ENCODE measurements at places on chromosomes 13 and 19.
A peak's percentile ranks its signal among the peaks of the same experiment; 100 is the strongest.

- no peak for DNase-seq
Measured at GRCh38 chr13:96794669-96795068, 199.6 kb downstream of the OXGR1 start.

- no peak for DNase-seq
Measured at GRCh38 chr13:47399599-47399998, 502.7 kb upstream of the HTR2A start.

GRCh38 chr19:28042516-28042915, 1170.4 kb downstream of the UQCRFS1 start:
- DNase-seq, result no peak

DNA sequence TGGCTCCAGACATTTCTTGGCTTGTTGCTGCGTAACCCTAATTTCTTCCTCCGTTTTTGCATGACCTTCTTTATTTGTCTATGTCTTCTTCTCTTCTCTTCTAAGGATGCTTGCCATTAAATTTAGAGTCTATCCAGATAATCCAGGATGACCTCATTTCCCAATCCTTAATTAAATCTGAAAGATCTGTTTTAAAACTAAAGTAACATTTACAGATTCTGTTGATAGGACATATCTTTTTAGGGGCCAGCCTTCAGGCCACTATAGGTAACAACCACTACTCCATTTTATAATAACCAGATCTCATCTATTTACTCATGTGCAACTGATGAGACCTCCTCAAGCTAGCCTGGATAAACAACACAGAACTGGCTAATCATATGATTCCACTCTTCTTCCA, 490.5 kb upstream of the SLC10A2 start:
- no peak for DNase-seq

DNA sequence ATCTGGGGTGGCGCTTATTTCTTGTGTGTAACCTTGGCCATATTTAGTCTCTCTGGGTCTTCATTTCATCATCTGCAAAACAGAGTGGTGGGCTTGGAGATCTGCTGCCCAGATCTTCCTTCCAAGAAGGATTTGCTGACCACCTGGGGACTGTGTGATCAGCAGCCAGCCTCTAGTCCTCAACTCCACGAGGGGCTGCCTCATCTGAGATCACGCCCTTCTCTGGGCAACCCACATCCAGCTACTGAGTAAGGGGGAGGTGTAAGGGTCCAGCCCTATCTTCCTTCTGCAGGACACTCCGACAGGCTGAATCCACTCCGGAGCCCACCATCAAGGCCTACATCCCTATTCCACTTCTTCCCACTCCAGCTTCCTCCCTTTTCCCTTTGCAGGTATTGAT, 57.9 kb downstream of the CHST8 start:
- no peak for DNase-seq

GRCh38 chr19:28039677-28040381, 1173.1 kb downstream of the UQCRFS1 start:
- no peak for DNase-seq

DNA sequence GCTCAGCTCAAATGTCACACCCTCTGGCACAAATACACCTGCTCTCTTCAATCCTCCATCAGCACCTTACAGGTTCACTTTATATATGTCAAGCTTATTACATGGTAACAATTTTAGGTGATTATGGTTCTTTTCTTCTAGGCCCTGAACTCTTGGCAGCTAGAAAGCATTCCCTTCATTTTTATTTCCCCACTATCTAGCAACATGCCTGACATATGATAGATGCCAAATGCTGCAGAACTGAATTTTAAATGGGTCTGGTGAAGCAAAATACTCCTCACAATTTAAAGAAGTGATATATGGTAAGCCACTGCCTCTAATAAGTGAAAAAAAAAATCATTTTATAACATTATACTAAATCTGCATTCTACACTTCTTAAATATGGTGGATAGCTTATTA, 95.2 kb downstream of the USP12 start:
- peak; percentile 15 for DNase-seq

DNA sequence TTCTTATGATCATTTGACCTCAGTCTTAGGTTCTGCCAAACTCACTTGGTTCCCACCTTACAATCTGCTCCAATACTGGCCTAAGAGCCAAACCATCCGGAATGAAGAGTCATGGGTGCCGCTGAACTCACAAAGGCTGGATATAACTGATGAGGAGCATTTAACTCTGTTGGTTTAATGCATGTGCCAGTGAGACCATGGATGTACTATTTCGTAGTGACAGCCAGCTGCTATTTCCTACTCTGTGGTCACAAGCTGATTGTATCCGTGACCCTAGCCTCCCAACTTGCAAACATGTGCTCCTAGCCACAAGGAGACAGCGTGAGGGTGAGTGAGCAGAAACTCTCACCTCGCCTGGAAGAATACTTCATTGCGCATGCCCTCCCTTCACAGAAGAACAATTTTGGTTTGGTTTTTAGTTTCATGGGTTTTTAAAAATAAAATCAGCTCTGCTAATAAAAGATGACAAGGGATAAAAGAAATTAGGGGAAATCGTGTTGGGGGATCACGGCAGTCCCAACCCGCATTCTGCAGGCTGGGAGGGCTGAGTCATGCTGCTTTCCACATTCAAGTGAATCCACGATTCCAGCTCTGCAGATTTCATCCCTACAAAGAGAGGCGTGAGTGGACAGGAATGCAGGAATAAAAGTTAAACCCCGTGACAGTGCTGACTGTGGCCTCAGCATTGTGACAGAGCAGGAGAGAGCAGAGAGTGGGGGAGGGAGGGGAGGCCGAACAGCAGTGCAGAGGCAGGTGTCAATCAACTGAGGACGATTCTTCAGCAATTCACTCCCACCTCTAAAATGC, 66.8 kb upstream of the RAP2A start:
- DNase-seq, result no peak
